NCI-H2029 treated with DMSO at 0.1 percent for 48 hours (cell line): ENCODE measurements at places on chromosomes 6 and 20.

GRCh38 chr6:15250187-15251168 is 4.6 kb downstream of the JARID2 start:
- DNase-seq = no peak

DNA sequence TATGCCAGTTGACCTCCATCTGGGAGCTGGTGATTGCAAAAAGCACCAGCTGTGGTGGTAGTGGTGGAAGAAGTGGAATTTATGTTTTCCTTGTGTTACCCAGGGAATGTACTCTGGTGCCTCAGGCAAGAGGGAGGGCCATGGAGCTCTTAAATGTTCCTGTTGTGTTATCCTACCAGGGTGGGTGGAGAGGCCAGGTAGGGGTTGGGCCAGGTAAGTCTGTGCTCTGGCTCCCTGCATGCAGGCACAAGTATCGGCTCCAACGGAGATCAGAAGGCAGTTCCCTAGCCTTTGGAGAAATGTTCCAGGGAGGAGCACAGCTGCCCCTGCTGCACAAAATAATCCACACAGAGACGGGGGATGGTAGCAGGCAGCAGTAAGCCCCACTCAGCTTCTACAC is 419.3 kb upstream of the EYS start:
- DNase-seq = no peak

- DNase-seq = no peak
These were observed 101.1 kb downstream of the SLC24A3 start for GRCh38 chr20:19313342-19314069.

DNA sequence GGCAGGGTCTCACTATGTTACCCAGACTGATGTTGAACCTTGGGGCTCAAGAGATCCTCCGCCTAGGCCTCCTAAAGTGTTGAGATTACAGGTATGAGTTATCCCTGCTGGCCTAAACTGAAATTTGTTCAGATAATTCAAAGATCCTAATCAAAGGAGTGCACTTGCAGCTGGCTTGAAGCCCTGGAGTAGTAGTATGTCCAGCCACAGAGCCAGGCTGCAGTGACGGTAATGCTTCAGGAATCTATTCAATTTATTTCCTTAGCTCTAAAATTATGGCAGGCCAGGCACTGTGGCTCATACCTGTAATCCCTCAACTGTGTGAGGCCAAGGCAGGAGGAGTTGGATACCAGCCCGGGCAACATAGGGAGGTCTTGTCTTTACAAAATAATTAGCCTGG is 1.4 kb upstream of the DDX43 start:
- no peak for DNase-seq

DNA sequence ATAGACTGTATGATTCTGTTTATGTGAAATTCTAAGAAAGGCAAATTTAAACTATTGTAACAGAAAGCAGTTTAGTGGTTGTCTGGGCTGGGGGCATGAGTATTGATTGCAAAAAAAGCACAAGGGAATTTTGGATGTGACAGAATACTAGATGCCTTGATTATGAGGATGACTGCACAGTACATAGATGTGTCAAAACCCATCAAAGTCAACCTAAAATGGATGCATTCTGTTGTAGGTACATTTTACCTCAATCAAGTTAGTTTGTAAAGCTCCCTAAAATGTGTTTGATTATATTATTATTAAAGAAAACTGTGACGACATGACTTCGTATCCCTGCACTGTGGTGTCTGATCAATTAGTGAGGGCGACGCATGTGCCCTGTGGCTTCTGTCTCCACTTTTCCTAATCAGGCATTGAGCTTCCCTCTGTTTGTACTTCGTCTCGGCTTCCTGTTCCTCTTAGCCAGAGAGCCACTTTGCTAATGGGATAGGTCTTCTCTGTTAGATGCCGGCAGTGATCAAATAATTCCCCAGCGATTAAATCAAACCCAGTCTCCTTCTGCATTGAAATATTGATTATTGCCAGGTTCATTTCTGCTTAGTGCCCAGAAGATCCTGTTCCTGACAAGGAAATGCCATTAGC is 118.3 kb upstream of the GGTLC1 start:
- DNase-seq = no peak

- no peak for DNase-seq
These were observed 13.9 kb downstream of the TRAM2 start for GRCh38 chr6:52562911-52563310.
